Left ventricle myocardium superior (tissue), 1 donor: ENCODE measurements at places on chromosomes 4 and X. TPM values are rescaled to one million over a fixed set of nuclear protein-coding genes. Genes with fewer than 3 reads are reported as not detected.

The NPY5R gene
- not detected for total RNA-seq

DNA sequence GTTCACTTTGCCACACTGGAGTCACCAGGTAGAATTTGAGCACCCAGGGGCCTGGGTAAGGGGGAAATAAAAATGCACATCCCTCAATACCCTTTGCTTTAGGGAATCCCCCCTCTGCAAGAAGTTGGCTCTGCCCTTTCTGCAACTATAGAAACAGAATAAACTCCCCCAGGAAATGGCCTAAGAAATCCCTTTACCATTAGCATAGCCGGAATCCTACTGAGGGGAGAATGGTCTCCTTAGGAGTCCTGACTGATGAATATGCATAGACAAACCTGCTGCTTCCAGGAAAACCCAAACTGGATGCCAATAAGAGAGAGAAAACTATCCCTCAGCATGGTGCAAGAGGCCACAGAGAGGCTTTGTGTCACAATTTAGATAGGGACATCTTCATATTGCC lies 11.0 kb downstream of the EFHC2 start:
- no peak for DNase-seq

DNA sequence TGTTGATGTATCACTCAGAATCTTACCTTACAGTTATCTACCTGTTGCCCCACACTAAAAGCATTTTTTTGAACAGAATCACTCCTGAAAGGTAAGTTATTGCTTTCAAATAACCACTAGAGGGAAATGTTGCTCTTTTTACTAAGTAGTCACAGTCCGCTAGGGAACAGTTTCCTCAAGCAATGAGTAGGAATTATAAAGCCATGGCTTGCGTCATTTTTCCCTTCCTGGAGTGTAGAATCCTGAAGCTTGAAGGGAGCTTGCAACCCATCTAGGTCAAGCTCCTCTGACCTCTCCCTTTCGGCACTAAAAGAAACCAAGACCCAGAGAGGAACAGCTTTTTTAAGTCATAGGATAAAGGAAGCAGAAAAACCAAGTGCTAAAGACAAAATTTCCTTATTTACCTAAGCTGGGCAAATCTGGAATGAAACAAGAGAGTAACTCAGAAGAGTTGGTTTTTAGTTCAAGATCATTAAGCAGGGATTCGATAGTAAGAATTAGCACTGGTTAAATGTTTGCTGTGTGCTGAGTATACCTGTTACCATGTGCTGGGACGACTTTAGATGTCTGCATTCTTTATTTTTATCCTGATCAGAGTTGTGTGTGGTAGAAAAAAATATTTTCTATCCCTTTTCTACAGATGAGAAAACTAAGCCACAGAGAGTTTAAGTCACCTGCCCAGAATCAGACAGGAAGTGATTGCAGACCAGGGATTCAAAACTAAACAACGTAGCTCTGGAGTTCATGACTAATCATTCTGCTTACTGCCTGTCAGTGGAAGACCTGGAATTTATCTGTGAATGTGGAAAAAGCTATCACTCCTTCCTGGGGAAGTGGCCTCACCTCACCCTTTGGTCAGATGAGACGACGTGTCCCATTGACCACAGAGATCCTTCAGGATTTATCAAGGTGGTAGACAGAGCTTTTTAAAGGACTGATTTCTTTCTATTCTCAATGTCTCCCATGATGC lies 631.5 kb downstream of the RAB28 start:
- DNase-seq, result no peak

- no peak for DNase-seq
Observed at GRCh38 chr4:56874166-56874565, 33.5 kb upstream of the REST start.

DNA sequence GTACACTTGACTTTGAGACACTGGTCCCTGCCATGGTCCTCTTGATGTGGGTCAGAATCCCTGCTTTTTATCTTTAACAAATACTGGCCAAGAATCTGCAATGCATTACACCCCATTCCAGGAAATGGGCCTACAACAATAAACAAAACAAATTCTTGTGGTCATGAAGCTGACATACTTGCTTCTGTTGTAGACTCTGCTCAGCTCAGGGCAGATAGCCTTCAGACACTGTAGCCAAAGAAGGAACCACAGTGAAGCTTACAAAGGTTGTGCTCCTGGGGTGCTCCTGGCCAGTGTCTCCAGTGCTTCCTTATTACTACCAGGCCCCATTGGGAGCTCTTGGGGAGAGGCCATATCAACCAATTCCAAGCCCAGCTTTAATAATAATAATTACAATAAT lies 21.8 kb downstream of the KIAA1210 start:
- DNase-seq, result no peak

The GUCY1B1 gene
- total RNA-seq, result 31.3 TPM

The WFS1 gene
- total RNA-seq, result 70.5 TPM

GRCh38 chrX:39808471-39808917 lies 289.3 kb downstream of the BCOR start:
- DNase-seq, result peak; percentile 36

The COPS4 gene
- total RNA-seq, result 49.2 TPM

GRCh38 chrX:69932323-69932722 lies 117.4 kb downstream of the AWAT2 start:
- no peak for DNase-seq

The FAM114A1 gene
- total RNA-seq, result 14.8 TPM

- no peak for DNase-seq
Observed at GRCh38 chr4:17038510-17039176, 140.2 kb upstream of the LDB2 start.

DNA sequence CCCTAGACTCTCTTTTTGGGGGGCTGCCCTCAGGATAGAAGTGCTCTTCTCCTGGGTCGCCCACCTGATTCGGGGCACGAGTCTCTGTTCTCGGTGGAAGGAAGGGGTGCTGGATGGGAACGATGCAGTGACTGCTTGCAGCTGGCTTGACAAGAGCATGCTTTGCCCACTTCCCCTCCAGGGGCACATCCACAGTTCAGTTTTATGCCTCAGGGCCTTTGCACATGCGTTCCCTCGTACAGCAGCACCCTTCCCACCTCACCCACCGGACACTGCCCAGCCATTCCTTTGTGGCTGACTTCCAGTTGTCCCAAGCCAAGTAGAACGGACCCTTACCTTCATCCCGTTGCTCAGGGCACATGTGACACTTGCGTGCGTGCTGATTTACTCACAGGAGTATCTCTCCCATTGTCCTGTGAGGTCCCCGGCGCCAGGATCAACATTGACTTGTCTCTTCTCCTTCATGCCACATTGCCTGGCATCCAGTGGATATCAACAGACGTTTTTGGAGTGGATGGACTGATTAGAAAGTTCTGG lies 60.0 kb downstream of the C4orf50 start:
- no peak for DNase-seq

DNA sequence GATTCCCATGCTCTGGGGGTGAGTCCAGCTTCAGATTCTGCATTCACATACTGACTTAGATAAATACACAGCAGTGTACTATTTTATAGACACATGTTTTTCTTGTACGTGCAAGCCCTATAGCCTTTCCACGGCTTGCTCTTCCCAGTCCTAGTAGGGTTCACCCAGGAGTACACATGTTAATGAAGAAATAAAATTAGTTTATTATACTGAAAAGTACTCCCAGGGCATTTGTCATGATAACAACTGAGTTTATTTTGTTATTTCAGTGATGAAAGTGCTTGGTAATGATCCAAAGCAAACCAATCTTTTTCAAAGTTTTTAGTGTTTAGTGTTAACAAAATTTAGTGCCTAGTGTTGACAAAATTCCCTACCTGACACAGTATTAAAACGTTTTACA lies 21.3 kb downstream of the MAPK10 start:
- DNase-seq, result no peak

- peak; percentile 84 for DNase-seq
Observed at GRCh38 chr4:148445071-148445859, 3.1 kb upstream of the NR3C2 start.

The SPANXB1 gene
- not detected for total RNA-seq

The USP51 gene
- total RNA-seq, result 1.5 TPM

GRCh38 chrX:17323397-17323796 lies 51.6 kb upstream of the NHS start:
- no peak for DNase-seq

The SULT1E1 gene
- not detected for total RNA-seq

The NDST3 gene
- total RNA-seq, result not detected

- peak; percentile 61 for DNase-seq
Observed at GRCh38 chrX:56233682-56234081, 1.5 kb downstream of the KLF8 start.

DNA sequence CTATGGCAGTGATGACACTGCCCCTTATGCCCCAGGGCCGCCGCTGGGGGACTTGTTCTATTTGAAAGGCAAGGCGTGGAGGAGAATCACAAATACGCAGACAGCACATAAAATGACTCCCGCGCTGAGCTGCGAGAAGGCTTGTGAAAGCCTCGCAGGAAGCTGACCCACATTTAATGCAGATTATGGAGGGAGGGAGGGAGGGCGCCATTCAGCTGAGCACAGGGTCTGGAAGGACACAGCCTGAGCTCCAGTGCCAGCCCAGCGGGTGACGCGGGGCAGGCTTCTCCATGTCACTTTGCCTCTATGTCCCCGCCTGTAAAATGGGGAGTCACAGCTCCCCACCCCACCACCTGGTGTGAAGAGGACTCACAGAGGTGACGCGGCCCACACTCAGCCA lies 14.3 kb downstream of the ABLIM2 start:
- DNase-seq, result peak; percentile 55

DNA sequence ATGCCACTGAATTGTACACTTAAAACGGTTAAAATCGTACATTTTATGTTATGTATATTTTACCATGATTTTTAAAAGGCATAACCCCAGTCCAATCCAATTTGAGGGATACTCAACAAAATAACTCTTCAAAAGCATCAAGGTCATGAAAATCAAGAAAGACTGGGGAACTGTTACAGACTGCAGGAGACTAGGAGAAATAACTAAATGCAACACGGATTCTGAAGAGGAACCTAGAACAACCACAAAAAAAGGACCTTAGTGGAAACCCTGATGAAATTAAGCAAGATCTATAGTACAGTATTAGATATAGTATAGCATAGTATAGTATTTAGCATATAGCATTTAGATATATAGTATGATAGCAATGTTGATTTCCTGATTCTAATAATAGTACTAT lies 26.8 kb downstream of the SH3KBP1 start:
- no peak for DNase-seq

DNA sequence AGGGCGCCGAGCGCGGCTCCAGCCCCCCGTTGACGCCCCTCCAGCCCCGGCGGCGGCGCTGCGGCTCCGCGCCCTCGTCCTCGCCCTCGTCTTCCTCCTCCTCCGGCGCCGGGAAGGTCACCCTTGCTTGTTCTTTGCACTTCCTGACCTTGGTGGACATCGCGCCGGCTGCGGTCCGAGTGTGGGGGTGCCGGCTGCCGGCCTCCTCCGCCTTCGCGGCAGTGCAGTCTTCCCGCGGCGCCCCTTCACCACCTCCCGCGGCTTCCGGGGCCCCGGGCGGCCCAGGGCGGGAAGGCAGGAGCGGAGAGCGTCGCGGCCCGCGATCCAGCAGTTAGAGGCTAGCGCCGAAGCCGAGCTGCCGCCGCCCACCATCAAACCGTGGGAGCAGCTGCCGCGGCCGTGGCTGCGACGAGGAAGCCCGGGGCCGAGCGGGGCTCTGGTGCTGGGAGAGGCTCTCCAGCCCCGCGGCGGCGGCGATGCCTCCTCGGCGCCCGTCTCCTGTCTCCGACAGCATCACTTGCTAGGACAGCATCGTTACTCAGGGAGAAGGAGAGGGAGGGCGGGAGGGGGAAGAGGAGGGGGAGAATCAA lies at the start of gene TRPC3:
TRPC3 (minus strand) TSS at position 540 of the 590 bp plus-strand sequence; CDS start at position 160, 380 bp downstream.
- DNase-seq, result peak; percentile 52

DNA sequence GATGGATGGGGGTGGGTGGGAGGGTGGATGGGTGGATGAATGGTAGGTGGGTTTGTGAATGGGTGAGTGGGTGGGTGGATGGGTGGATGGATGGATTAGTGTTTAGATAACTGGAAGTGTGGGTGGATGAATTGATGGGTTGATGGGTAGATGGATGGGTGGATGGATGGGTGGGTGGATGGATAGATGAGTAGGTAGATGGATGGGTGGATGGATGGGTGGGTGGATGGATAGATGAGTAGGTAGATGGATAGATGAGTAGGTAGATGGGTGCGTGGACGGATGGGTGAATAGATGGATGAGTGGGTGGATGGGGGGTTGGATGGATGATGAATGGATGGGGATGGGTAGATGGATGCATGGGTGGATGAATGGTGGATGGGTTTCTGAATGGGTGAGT lies 20.3 kb upstream of the ASMTL start:
- no peak for DNase-seq

DNA sequence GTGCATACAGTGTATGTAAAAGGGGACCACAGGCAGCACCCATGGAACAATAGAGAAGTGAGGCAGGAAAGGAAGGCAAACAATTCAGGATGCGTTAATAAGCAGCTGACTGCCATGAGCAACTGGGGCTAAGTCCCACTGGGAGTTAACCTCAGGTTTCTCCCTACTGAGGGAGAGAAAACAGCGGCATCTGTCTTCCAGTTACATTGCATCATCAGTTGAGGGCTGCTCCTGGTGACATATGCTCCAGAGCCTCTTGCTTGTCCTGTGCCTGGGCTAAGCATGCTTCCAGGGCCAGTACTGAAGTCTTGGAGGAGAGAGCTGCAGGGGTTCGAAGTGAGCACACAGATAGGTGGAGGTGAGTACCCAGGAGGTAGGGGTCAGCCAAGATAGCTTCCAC lies 24.3 kb downstream of the RAI2 start:
- DNase-seq, result no peak

- DNase-seq, result no peak
Observed at GRCh38 chrX:7586126-7586525, 256.8 kb upstream of the VCX start.

DNA sequence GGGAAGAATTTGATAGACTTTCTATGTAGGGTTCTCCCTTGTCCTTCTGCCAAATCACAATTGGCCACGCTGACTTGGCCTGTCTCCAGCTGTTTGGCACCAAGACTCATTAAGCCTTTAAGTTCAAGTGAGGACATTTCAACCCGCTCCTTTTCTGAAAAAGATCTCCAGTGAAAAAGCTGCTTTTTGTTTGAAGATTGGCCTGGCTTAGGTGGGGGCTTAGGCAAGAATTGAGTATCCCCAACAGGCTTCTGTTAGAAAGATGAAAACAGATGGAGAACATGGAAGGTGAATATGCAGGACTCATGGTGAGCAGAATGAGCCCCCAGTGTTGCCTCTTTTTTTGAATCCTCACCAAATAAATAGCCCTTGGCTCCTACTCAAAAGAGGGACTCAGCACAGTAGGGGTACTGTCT lies 28.5 kb upstream of the LIMCH1 start:
- peak; percentile 69 for DNase-seq

GRCh38 chr4:161931089-161931488 lies 232.7 kb downstream of the FSTL5 start:
- DNase-seq, result no peak

GRCh38 chr4:66949419-66949818 lies 595.9 kb downstream of the CENPC start:
- no peak for DNase-seq

The AIFM1 gene
- 134 TPM for total RNA-seq

- no peak for DNase-seq
Observed at GRCh38 chr4:76696109-76696508, 201.8 kb downstream of the SOWAHB start.

DNA sequence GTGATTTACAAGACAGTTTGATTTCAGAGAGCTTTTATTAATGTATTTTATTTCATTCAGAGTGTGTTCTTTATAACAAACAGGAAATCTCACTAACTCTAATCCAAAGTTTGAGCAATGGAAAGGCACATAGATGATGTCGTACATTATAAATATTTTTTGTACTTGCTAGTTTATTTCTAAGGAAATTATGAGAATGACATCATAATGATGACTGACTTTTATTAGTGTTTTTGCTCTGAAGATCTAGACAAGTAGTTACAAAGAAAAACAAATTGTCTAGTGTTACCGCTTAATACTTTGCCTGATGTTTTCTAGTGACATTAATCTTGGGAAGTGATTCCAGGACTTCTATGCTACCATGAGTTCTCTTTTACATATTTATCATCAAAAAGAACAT lies 43.2 kb downstream of the HHIP start:
- no peak for DNase-seq

- DNase-seq, result no peak
Observed at GRCh38 chrX:4373791-4374190, 660.3 kb upstream of the PRKX start.
